ENCODE measurements at places on chromosomes 3 and 15. TPM values are rescaled to one million over a fixed set of nuclear protein-coding genes. Genes with fewer than 3 reads are reported as not detected.

DNA sequence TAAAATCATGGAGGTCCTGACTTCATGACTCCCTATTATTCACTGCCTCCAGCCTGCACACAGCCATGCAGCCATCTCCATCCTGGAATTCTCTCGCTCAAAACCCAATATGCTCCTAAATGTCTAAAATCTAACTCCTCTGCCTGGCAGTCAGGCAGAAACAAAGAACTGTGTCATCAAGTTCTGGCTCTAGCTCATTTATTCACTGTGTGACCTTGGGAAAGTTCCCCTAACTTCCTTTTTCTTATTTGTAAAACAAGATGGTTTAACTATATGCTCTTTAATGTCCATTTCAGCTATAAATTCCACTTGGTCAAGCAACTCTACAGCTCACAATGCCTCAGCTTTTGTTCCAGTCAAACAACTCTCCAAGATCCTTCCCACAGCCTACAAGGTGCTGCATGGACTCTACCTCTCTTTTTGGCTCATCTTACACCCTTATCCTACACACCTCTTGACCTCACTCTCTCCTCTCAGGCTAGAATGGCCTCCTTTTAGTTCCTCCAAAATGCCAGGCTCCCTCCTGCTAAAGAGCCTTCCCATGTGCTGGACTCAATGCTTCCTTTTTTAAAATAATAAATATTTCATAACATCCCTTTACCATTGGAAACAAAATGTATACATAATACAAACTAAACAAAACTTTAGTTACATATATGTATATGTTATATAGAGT is 16.4 kb downstream of the PIK3CB start:
- no peaks in the 10 kb centered on the region for H3K27me3 ChIP-seq
- H3K27ac ChIP-seq = no peak overlapping the region
- H3K4me3 ChIP-seq = no peak overlapping the region

GRCh38 chr3:55332176-55332575 is 154.9 kb downstream of the WNT5A start:
- peak; percentile 53 for DNase-seq
- H3K27ac ChIP-seq = no peak overlapping the region
- no peaks in the 10 kb centered on the region for H3K27me3 ChIP-seq
- no peak overlapping the region for H3K4me3 ChIP-seq
- H3K4me1 ChIP-seq = peaks cover 61% of the 10 kb centered on the region
- H3K36me3 ChIP-seq = no peaks in the 10 kb centered on the region

- H3K36me3 ChIP-seq = peaks cover 26% of the 10 kb centered on the region
- H3K4me3 ChIP-seq = no peak overlapping the region
- H3K27ac ChIP-seq = peak overlapping the region; percentile 14
Observed at GRCh38 chr3:141387516-141387915, 19.2 kb downstream of the ZBTB38 start.

The LRRC31 gene
- not detected for total RNA-seq

DNA sequence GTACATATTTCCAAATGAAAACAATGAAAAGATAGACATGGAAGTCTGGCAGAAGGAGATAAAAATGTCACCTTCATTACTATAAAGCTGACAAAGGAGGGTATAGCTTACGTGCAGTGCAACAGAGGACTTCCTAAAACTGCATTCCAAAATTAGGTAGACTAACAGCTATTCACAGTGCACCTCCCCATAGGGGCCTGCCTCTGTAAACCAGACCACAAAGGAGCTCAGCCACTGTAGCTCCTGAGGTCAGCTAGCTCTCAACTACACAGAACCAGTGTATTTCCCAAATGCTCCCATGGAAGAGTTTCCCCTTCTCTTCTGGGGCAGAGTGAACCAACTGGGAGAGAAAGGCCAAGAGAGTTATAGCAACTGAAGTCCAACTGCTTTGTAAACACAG is 31.2 kb upstream of the PHLDB2 start:
- no peaks in the 10 kb centered on the region for H3K4me1 ChIP-seq
- H3K4me3 ChIP-seq = no peak overlapping the region
- H3K36me3 ChIP-seq = no peaks in the 10 kb centered on the region

The FGD5 gene
- under 0.01 TPM for total RNA-seq

- no peaks in the 10 kb centered on the region for H3K27me3 ChIP-seq
- peak overlapping the region; percentile 71 for H3K27ac ChIP-seq
- peak; percentile 65 for DNase-seq
Observed at GRCh38 chr15:39462691-39463090, 118.2 kb upstream of the THBS1 start.

- no peaks in the 10 kb centered on the region for H3K36me3 ChIP-seq
- H3K4me3 ChIP-seq = no peak overlapping the region
- peaks cover 55% of the 10 kb centered on the region for H3K27me3 ChIP-seq
- H3K27ac ChIP-seq = no peak overlapping the region
Observed at GRCh38 chr3:193875601-193876321, 260.2 kb upstream of the HES1 start.

- H3K27ac ChIP-seq = no peak overlapping the region
- H3K36me3 ChIP-seq = no peaks in the 10 kb centered on the region
- H3K4me1 ChIP-seq = no peaks in the 10 kb centered on the region
- H3K27me3 ChIP-seq = no peaks in the 10 kb centered on the region
- no peak overlapping the region for H3K4me3 ChIP-seq
Observed at GRCh38 chr3:61117045-61117898, 134.0 kb downstream of the FHIT start.

DNA sequence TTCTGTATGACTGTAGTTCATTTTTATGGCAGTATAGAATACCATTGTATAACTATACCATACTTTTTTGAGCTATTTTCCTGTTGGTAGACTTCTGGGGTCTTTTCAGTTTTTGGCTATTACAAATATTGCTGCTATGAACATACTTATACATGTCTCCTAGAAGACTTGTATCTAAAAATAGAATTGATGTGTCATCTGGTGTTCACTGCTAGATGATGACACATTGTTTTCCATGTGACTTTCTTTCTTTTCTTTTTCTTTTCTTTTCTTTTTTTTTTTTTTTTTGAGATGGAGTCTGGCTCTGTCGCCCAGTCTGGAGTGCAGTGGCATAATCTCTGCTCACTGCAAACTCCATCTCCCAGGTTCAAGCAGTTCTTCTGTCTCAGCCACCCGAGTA is 69.8 kb downstream of the SH3GL3 start:
- H3K4me1 ChIP-seq = no peaks in the 10 kb centered on the region
- H3K27ac ChIP-seq = no peak overlapping the region
- H3K4me3 ChIP-seq = no peak overlapping the region
- no peaks in the 10 kb centered on the region for H3K27me3 ChIP-seq
- no peak for DNase-seq
- no peaks in the 10 kb centered on the region for H3K36me3 ChIP-seq

- H3K4me1 ChIP-seq = no peaks in the 10 kb centered on the region
- H3K27ac ChIP-seq = no peak overlapping the region
- DNase-seq = peak; percentile 13
- no peaks in the 10 kb centered on the region for H3K36me3 ChIP-seq
- peaks cover 4% of the 10 kb centered on the region for H3K27me3 ChIP-seq
- no peak overlapping the region for H3K4me3 ChIP-seq
Observed at GRCh38 chr15:73518180-73518862, 75.4 kb downstream of the REC114 start.

- H3K27ac ChIP-seq = peak overlapping the region; percentile 70
- H3K36me3 ChIP-seq = peaks cover 48% of the 10 kb centered on the region
- no peaks in the 10 kb centered on the region for H3K27me3 ChIP-seq
- H3K4me1 ChIP-seq = peaks cover 83% of the 10 kb centered on the region
- DNase-seq = peak; percentile 13
Observed at GRCh38 chr15:48634893-48635292, 10.6 kb downstream of the FBN1 start.

- no peak for DNase-seq
- H3K27ac ChIP-seq = no peak overlapping the region
- H3K4me1 ChIP-seq = no peaks in the 10 kb centered on the region
- H3K36me3 ChIP-seq = no peaks in the 10 kb centered on the region
- H3K4me3 ChIP-seq = no peak overlapping the region
- no peaks in the 10 kb centered on the region for H3K27me3 ChIP-seq
Observed at GRCh38 chr3:28042095-28042635, 199.3 kb upstream of the CMC1 start.

DNA sequence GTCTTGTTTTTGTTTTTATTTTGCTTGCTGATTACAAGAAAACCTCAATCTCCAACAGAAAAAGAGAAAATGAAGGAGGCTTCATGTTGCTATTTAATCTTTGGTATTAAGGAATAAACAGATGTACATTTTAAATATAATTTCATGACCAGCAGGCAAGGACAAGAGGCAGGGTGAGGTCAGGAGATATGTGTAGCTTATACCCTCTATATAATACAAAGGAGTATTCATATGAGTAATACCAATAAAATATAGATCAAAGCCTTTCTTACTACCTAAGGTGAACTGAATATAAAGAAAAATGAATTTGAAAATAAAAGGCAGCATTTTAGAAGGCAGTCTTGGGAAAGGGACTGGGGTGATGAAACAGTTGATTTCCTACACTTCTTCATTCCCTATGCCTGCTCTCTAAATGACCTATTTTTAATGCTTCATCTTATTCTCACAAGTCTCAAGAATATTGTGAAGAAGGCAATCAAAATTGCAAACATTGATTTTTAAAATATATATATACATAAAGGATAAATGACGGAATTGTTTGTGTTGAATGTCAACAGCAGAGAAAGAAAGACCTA is 8.6 kb upstream of the CBLB start:
- peak overlapping the region; percentile 33 for H3K27ac ChIP-seq
- H3K4me3 ChIP-seq = no peak overlapping the region
- no peak for DNase-seq
- peaks cover 18% of the 10 kb centered on the region for H3K4me1 ChIP-seq
- no peaks in the 10 kb centered on the region for H3K36me3 ChIP-seq

The SKOR1 gene
- total RNA-seq = 0.36 TPM

DNA sequence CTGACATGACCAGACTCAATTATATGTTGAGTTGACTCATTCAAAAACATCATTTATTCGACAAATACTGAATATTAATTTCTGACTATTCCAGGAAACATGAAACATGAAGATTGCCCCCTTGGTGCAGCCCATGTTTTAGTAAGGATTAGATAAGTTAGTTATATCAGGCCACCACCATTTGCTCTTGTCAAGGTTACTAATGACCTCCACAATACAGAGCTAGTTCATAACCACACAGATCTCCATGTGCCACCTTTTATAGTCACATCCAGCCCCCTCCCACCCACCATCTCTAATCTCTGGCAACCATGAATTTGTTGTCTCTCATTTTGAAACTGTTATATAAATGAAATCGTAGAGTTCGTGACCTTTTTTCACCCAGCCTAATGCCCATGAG is 15.7 kb downstream of the KLHL18 start:
- no peaks in the 10 kb centered on the region for H3K36me3 ChIP-seq
- H3K4me1 ChIP-seq = no peaks in the 10 kb centered on the region
- no peak overlapping the region for H3K4me3 ChIP-seq
- H3K27ac ChIP-seq = no peak overlapping the region
- H3K27me3 ChIP-seq = no peaks in the 10 kb centered on the region

All from osteoblast (primary cell).